ENCODE measurements at places on chromosomes 1 and 21.

- no peak for DNase-seq
Observed at GRCh38 chr1:51293898-51294515, 36.4 kb downstream of the TTC39A start.

DNA sequence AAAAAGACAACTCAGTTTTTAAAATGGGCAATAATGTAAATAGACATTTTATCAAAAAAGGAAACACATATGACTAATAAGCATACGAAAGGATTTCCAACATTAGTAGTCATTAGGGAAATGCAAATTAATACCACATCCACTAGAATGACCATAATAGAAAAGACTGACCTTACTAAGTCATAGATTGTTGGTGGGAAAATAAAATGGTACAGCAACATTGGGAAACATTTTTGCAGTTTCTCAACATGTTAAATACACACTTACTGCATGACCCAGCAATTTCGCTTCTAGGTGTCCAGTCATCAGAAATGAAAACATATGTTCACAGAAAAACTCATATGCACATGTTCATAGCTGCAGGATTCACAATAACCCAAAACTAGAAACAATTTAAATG lies 29.9 kb upstream of the SLC44A3 start:
- no peak for DNase-seq

DNA sequence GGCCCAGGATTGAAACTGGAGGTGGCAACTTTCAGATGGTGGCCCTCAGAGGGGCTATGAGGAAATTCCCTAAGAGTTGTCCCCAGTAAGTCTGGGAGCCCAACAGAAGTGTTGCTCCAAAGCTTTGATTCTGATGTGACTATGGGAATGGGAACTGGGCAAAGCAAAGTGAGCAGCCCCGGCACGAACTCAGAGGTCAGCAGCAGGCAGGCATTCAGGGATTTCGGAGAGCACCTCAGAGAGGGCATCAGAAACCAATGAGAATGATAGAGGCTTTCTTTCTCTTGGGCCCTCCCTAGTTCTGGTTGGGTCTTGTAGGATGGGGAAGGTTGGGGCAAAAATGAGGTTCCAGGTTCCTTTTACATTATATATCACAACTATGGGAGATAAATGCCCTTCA lies 121.2 kb upstream of the HMGB4 start:
- DNase-seq: no peak

DNA sequence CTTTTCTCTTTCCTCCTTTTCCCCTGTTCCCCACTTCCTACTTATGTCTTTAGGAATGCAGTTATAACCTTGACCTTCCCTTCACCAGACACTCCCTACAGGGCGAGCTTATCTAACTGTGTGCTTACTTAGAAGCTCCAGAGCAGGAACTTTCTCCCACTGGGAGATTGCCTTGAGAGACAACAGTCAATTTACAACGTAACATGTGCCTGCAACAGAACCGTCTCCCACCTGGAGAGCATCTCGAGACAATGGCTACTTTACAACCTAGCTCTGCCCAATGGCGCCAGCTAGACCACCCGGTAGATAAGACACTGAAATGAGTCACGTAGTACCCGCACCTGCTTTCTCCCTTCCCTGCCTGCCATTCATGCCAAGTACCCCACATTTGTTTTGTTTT lies 16.7 kb downstream of the HMGN1 start:
- DNase-seq: no peak

GRCh38 chr1:111535256-111536191 lies 32.1 kb upstream of the ADORA3 start:
- no peak for DNase-seq

Measured in activated naive CD4-positive, alpha-beta T cell treated with anti-CD3 and anti-CD28 coated beads, Interleukin-2, amount 50 U/mL, for 16 hours (primary cell).